Cerebellar nuclear complex (tissue), 1 donor: ENCODE measurements at places on chromosomes 3 and 15.

GRCh38 chr3:129316248-129317013 is 37.8 kb downstream of the HMCES start:
- peak; percentile 66 for DNase-seq

GRCh38 chr3:140370686-140371085 is 307.2 kb upstream of the TRIM42 start:
- DNase-seq: no peak

- DNase-seq: no peak
Measured at GRCh38 chr15:99282121-99282520, 30.8 kb downstream of the LRRC28 start.

DNA sequence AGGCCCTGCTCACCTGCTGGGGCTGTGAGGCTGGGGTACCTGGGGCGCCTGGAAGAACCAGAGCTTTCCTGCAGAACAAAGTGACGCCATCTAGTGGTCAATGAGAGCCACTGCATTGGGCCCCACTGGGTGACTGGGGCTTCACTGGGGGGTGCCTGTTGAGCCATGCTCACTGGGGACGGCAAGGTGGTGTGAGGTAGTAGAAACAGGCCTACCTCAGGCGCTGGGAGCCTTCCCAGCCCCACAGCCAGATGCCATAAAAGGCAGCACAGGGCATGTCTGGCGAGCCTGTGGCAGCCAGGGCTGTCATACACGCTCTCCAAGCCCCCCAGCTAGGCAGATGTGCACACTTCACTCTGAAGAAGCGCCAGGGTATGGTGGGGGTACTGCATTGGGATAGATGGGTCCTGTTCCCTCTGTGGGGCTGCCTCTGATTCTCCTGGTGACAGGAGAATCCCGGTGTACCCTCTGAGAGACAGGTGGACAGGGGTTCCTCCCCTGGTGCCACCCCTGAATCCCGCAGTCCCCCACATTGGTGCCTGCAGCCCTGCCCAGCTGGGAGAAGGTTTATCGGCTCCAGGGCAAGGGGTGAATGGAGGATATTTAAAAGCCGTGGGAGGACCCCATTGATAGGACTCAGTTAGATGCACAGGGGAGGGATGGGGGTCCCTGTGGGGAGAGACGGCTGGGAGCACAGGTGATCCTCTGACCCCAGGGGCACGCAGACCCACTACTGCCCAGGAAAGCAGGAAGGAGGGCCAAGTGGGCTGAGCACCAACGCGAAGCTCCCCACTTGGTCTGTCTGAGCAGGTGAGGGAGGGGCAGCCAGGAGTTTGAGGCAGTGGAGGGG is 178.8 kb downstream of the NSMCE3 start:
- DNase-seq: no peak

DNA sequence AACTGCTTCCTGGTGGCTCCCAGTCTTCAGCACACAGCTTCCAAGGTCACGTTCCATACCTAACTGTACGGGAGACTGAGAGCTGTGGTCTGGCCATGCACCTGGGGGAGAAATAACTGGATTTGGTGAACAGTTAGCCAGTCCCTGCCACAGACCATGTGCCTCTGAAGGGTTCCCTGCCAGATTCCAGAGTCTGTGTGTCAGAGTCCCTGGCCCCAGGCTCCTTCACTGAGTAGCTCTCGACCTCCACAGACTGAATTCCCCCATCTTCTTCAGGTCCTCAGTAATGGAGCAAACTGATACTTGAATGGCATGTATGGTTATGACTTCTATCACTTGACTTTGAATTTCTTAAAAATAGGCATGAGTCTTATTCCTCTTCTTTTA is 17.5 kb downstream of the MKRN2OS start:
- no peak for DNase-seq

DNA sequence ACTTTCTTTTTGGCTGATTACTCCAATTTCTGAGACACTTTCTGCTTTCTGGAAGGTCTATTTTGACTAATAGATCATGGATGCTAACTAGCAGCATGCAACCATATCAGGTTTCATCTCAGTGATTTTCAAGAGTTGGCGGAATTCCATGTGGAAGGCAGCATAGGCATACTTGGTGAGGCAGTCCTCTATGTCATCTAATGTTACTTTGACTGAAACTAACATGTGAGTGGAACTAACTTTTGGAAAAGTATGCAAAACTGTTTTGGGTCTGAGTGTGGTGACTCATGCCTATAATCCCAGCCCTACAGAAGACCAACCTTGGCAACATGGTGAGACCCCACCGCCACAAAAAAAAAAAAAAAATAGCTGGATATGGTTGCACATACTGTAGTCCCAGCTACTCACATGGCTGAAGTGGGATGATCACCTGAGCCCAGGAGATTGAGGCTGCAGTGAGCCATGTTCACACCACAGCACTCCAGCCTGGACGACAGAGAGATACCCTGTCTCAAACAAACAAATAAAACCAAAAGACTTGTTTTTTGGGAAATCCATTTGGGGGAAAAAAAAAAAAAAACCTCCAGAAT is 1033.7 kb downstream of the ROBO1 start:
- DNase-seq: no peak

- no peak for DNase-seq
Measured at GRCh38 chr3:8506571-8507061, 5.0 kb downstream of the LMCD1 start.

DNA sequence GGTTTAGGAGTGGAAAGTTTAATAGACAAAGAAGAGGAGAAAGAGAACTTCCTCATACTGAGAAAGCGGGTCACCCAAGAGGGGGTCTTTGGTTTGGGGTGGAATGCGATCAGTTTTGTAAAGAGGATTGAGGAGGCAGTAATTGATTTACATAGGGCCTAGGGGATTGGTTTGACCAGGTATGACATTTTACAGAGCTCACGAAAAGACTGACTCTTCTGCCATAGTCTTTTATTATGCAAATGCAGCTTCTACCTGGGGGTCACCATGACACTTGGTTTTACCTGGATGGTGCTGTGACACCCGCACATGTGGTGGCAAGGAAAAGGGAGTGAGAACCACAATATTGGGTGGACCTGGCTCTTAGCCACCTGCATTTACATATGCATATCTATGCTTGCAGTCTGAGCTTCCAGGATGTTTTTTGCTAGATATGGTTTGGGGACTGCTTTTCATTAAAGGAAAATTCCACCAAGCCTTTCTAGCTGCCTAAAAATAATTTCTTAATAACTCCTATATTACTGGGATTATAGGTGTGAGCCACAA is 6.9 kb upstream of the NME9 start:
- DNase-seq: no peak

- DNase-seq: no peak
Measured at GRCh38 chr3:26505399-26505798, 117.2 kb upstream of the LRRC3B start.

DNA sequence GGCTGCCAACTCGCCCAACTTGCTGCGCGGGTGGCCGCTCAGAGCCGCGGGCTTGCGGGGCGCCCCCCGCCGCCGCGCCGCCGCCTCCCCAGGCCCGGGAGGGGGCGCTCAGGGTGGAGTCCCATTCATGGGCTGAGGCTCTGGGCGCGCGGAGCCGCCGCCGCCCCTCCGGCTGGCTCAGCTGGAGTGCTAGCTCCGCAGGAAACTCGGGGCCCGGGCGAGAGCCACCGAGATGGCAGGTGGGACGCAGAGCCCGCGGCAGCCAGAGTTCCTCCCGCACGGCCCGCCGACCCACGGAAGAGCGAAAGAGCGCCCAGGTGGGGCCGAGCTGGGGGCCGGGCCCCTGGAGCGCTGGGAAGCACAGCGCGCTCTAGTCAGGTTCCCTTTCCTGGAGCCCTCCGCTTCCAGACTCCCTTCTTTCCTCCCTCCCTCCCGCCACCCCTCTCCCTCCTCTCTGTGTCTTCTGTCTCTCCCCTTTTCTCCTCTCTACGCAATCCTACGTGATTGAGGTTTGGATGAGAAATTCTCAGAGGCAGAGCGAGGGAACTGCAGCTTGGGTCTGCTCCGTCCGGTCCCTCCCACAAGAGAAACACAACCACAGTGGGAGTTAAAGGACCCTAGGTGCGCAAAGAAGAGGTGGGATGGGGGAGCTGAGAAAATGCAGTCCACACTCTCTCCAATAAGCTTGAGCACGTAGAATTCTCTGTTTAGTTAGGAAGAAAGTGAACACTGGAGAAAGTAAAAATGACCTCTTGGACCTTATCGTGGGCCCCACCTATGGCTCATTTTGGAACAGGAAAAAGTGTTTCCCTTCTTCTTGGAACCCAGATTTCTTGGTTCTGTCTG is 317.3 kb downstream of the FGF12 start:
- no peak for DNase-seq

- no peak for DNase-seq
Measured at GRCh38 chr3:83500422-83500821, 1458.4 kb upstream of the CADM2 start.

GRCh38 chr3:188150982-188151381 is 3.0 kb upstream of the LPP start:
- no peak for DNase-seq

DNA sequence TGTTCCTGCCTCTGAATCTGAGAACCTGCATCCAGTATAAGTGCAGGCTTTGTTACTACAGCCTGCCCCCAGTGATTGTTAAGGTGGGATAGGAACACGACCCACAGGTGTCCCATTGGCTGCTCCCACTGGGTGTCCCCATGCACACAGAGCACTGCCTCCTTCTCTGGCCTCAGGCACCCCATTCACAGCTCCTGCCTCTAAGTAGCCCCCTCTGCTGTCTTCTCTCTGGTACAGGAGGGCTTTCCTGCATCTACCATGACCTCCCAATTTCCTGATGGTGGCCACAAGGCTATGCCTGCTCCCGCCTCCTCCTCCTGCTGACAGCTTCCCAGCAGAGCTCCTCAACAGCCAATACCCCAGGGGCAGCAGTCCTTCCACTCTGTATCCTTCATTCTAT is 238.6 kb upstream of the TMC3 start:
- DNase-seq: no peak

DNA sequence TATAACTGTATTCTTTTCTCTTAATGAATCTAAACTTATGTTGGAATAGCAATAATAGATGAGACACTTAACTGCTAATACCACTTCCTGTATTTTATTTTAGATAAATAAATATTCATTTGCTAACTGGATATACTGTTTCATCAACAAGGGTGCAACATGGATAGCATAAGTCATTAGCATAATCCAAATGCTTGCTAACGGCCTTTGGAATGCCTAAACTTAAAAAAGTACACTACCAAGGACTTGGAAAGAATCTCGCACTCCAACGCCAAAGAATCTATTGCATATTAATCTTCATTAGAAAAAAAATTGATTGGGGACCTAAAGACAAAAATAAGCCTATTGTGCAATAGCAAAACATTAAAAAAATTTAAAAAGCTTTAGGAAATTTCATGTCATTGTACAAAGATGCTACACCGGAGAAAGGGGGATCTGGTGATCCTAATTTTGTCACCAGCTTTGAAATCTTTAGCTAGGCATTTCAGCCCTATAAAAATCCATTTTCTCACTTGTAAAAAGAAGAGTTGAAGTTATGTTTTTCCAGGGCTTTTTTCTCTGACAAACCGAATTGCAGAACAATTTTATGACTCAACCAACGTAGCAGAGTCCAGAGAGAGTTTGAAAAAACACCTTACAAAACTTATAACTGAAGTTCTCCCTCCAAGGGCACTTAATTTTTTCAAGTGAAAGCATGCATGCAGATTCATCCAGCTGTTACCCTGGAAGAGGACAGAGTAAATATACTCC is 4.1 kb downstream of the VGLL3 start:
- DNase-seq: no peak

GRCh38 chr3:99520513-99520912 is 117.9 kb upstream of the COL8A1 start:
- DNase-seq: no peak
